HAP-1 (cell line): ENCODE measurements at places on chromosomes 16 and 17.

DNA sequence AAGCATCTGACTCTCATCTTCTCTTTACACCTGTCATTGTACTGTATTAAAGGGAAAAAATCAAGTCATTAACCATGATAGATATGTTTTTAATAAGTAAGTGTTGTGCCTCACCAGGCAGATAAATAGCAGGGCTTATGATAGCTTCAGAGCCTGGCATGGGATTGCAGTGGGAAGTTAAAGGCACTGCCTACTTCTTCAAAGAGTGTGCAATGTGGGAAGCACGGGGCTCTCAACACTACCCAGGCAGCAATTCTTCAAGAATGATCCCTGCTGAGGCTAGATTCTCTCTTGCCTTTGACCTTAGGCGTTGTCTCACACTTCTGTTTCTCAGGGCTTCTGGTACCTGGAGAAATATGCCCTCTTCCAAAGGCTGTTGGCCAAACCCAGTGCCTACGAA, 297.3 kb downstream of the MAF start:
- DNase-seq: no peak

DNA sequence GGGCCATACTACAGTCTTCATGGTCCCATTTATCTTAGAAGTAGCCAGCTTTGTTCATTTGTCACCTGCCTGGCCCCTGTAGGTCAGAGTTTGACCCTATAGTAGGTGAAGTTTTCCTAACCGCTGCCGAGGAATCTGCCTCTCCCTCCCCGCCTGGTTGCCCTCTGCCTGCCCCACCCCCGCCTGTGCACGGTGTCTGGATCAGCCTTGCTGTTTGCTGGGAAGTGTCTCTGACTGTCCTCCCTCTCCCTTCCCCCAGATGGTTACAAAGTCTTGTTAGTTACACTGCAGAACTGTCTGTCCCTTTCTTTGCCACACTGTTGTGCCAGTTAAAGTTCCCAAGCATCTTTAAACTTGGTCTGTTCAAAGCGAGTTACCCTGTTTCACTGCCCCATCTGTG, 5.7 kb downstream of the UBFD1 start:
- no peak for DNase-seq

GRCh38 chr16:87295259-87295658, 21.9 kb downstream of the C16orf95 start:
- DNase-seq: peak; percentile 23

DNA sequence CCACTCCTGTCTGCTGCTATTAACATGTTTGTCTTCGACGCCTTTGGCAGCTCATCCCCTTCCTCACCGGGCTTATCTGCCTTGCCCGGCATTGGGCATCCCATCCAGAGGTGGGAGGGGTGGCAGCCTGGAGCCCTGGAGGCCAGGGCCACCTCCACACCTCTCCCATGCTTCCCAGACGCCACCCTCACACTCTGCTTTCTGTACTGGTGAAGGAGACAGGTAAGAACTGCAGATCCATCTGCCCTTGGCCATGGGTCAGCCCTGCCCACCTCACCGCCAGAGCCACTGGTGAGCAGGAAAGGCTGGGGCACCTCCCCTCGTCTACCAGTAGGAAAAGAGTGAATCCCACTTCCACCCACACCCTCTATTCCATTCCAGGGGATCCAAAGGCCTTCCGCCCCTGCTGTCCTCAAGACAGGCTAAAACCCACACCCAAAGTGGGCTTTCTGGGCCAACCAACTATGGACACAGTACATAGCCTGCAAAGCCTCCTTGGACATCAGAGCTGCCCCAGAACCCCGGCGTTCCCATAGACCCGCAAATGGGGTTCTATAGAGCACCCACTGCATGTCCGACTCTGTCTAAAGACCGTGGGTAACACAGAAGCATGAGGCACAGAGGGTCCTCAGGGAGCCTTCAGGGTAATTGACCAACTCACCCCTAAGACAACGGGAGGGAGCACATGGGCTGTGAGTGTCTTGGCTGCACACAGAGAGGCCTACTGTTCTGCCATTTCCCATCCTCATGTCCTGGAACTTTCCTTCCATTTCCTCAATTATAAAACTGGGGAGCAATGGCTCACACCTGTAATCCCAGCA, 23.4 kb upstream of the RBFOX3 start:
- DNase-seq: no peak
